NCI-H1417 (cell line): ENCODE measurements at places on chromosomes 13 and 19.

DNA sequence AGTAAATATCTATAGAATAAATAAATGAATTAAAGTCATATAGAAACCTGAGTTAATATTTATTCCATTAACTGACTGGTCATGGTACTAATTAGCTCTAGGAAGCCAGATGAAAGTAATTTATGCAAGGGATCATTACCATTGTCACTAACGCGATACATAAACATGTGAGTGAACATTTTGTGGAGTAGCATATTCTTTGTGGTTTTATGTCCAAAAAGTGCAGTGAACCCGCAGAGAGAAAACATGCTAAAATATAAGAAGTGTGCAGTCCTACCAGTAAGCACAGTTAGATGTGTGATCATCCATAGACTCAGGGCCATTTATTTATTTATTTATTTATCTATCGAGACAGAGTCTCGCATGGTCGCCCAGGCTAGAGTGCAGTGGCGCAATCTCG lies 1.6 kb downstream of the GPR183 start:
- DNase-seq = no peak

DNA sequence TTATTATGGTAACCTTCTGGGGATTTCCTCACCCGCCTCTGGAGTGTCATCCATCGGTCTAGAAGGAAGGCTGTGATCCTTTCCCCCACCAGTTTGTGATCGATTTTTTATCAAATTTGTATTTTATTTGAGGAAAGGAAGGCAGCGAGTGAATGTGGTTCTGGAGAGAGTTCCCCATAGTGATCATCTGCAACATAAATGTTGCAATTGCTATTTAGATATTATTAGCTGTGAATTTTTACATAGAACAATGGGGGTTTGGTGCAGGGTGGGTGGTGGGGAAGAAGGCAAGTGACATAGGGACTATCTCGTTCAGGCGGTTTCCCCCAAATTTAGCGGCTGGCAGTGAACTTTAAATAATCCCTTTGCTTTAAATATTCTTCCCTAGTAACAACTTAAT lies 1.2 kb downstream of the CDK8 start:
- no peak for DNase-seq

DNA sequence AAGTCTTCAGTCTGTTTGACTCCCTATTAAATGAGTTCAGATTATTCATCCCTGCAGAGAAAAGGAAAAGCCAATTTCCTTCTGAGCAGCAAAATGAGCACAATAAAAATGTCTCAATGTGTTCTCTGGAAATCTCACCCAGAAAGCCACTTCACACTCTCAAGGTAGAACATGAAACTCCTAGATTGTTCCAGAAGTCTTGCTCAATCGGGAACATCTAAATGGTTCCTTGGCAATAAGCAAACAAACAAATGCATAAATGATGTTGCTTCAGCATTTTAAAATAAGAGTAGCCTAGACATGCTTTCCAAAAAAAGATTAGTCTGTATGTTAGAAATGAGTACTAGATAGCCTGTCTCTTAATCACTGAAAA lies 59.7 kb upstream of the TNFRSF19 start:
- DNase-seq = no peak

GRCh38 chr13:59674616-59675015 lies 489.1 kb downstream of the DIAPH3 start:
- DNase-seq = no peak

GRCh38 chr13:26560456-26560855 lies 3.0 kb downstream of the WASF3 start:
- DNase-seq = no peak

- no peak for DNase-seq
Measured at GRCh38 chr13:71856548-71857043, 10.4 kb downstream of the DACH1 start.

DNA sequence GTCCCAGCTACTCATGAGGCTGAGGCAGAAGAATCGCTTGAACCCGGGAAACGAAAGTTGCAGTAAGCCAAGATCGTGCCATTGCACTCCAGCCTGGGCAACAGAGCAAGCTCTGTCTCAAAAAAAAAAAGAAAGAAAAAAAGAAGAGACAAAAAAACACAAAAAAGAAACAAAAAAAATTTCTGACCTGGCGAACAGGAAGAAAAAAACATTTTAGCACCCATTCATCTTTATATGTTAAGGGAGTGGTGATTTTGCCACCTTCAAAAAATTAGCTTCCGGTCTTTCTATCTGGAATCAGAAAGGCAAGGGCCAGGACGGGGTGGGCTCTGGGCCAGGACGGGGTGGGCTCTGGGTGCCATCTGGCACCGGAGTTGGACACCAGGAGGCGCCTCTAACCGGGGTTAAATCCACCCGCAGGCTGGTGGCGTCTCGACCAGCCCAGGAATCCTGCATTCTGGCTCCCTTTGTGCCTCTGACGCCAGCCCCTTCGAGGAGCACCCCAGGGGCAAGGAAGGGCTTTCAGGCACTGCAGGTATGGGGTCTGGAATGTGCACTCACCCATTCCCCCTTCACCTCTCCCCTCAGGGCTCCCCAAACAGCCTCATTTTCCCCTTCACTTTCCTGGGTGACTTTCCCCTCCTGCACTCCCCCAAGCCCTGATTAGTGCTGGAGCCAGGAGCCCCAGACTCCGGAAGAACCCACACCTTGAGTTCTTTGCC lies 10.4 kb upstream of the ZSWIM4 start:
- no peak for DNase-seq

DNA sequence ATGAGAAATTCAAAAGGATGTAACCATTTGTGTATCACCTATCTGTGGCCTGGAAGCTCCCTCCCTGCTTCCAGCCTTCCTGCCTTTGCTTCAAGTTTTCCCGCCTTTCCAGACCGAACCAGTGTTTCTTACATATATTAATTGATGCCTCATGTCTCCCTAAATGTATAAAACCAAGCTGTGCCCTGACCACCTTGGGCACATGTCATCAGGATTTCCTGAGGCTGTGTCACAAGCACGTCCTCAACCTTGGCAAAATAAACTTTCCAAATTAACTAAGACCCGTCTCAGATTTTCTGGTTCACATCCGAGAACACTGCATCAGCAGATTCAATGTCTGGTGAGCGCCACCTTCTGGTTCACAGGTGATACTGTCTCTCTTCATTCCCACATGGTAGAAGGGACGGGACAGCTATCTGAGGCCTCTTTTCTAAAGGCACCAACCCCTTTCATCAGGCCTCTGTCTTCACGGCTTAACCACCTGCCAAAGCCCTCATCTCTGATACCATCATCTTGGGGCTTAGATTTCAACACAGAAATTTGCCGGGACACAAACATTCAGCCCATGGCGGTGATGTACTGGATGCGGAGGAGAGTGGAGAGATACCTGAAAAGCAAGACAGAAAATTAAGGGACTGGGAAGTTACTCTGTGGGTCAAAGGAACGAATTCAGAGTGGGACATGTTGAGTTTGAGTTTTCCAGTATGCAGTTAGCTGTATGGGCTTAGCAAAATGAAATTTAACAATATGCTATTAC lies 58.7 kb upstream of the PABPC3 start:
- peak; percentile 25 for DNase-seq

DNA sequence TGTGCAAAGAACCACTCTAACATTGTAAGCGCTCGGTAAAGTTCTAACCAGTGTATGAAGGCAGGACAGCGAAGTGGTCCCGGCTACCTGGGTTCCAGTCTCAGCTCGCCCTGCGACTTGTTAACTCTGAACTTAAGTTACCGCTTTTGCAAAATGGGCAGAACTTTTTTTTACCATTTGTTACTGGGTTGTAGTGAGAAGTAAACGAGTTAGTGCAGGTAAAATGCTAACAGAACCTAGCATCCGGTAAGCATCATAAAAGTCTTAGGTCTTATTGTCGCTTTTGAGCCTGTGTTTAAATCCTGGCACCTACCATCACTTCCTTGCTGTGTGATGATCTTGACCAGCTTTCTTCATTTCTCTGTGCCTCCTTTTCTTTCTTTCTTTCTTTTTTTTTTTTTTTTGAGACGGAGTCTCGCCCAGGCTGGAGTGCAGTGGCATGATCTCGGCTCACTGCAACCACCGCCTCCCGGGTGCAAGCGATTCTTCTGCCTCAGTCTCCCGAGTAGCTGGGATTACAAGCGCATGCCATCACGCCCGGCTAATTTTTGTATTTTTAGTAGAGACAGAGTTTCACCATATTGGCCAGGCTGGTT lies 734 bp upstream of the TRMT1 start:
- DNase-seq = no peak

DNA sequence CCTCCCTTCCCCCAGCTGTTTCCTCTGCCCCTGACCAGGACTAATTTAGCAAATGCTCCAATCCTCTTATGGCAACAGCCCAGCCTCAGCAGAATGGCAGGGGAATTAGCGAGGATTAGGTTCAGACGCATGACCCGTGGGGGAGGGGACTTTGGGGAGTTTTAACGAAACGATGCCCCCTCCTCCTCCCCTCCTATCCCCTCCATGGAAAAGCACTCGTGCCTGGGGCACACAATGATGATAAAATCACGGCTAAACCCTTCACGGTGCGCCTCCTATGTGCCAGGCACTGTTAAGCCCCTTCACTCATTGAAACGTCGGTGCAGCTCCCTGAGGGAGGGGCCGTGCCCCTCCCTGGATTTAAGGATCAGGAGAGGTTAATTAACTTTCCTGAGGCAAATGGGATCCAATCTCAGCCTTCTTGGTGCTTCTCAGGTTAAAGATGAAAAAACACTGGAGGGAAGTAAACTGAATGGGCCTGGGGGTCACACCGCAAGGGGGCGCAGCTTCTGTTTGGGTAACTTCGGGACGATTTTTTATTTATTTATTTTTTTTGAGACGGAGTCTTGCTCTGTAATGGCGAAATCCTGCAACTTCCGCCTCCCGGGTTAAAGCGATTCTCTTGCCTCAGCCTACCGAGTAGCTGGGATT lies 10.1 kb upstream of the TPRX2 start:
- no peak for DNase-seq

GRCh38 chr19:19076476-19076875 lies 12.7 kb downstream of the SLC25A42 start:
- DNase-seq = peak; percentile 10

DNA sequence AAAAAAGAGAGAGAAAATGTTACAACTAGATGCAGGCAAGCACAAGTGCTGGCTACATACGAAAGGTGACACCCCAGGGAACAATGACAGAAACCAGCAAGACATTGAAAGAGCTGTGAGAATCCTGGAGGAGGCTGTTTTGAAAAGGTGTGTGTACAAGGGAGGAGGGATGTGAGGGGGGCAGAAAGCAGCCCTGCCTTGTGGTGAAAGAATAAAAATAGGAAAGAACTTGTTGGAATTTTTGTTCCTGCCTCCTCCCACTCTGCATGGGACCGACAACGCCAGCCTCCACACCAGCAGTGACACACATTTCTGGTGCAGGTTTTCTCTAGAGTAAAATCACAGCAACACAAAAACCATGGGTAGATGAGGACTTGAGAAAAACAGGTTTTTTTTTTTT lies 1258.6 kb downstream of the PCDH9 start:
- DNase-seq = no peak

DNA sequence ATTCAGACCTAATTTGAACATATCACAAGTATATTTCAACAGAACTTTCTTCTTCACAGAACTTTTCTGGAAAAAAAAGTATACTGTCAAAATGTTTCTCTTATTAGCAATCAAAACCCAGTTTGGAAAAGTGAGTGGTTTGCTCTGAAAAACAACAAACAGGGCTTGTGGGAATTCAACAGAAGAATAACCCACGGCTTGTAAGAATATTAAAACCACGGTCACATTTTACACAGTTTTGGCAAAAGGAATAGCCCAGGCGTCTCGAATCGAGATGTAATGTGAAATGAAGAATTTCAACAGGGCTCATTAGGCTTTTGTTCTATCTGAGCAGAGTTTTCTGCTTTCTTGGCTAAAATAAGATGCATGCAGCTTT lies 70.7 kb downstream of the COL4A2 start:
- DNase-seq = no peak

DNA sequence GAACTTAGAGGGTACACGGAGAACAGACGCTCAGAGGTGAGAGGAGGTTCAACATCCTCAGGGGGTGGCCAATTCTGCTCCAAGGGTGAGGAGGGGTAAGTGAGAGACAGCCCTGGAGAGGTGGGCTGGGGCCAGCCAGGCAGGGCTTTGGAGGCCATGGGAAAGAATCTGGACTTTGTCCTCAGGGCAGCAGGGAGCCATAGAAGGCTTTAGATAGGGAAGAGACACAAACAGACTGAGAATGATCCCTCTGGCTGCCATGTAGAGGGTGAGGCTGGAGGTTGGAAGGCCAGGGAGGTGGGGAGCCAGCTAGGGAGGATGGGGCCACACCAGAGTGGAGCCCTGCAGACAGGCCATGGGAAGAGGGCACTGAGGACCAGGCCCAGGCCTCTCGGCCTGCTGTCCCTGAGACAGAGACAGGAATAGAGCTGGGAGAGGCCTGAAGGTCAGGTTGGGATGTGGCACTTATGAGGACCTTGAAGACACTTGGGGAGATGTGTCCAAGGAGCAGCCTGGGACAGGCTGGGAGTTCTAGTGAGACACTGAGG lies 29.2 kb upstream of the CCNP start:
- no peak for DNase-seq

GRCh38 chr13:45296259-45296658 lies 44.7 kb downstream of the TPT1 start:
- no peak for DNase-seq

- no peak for DNase-seq
Measured at GRCh38 chr13:41622432-41623429, 165.4 kb downstream of the RGCC start.

DNA sequence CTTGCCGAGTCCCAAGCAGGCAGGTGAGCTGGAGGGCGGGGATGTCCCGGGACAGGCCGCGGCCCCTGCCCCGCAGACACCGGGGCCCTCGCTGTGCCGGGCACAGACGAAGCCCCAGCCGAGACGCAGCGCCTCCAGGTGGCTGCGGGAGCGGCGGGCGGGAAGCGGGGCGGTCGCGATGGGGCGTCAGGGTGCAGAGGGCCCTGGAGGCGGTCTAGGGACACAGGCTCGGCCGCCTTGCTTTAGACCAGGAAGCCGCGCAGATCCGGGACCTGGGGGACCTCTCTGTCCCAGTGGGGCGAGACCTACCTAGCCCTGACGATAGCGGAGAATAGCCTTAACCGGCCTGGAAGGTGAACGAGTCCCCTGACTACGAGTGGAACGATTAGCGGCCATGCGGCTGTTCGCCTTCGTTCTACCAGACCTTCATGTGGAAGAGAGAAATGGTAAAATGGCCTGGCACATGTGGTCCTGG lies 4.2 kb upstream of the ZNF564 start:
- no peak for DNase-seq
